ENCODE measurements at places on chromosomes 1 and 21.

GRCh38 chr1:162367073-162367472, 9.6 kb downstream of the SPATA46 start:
- no peak for DNase-seq

DNA sequence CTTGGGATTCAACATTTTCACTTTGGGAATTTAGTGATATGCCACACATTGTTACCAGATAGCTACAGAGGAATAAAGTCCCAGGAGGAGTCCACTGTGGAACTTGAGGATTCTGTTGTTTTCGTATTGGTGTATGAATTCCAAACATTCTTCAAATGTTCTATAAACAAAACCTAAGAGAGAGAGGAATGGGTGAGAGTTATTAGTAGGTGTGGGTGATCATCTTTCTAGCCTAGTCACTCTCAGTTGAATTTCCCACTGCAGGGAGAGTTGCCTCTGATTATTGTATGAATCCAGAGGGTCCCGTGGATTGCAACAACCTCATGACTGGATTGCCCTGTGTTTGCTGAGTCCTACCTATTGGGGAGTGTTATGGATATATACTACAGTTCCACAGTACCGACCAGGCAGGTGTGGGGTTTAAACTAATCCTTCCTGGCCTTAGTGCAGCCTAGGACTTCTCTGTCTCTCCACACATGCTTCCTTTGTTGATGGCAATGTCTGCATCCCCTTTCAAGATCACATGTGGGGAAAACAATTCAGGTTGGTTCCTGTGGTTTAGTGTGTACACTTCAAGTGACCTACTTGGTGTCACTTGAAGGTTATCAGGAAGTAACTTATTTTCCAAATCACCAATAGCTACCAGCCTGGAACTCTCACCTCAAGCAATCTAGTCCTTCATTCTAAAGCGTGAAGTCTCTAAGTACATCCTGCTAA, 91.8 kb downstream of the ADCY10 start:
- DNase-seq, result no peak

DNA sequence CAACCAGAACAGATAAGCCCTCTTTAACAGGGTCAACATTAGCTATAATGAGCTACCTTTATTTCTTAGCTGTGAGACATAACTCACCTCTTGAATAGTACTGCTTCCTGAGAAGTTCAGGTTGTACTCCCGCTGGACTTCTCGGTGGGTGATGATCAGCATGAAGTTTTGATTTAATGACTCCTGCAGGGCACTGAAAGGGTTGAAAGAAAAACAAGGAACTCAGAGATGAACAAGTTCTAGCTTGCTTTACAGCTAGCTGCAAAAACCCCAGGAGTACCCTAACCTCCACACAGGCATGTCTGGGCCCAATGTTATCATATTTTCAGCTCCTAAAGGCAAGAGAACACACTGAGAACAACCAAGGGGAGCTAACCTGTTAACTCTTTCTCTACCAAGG, 254.4 kb downstream of the FAF1 start:
- no peak for DNase-seq

DNA sequence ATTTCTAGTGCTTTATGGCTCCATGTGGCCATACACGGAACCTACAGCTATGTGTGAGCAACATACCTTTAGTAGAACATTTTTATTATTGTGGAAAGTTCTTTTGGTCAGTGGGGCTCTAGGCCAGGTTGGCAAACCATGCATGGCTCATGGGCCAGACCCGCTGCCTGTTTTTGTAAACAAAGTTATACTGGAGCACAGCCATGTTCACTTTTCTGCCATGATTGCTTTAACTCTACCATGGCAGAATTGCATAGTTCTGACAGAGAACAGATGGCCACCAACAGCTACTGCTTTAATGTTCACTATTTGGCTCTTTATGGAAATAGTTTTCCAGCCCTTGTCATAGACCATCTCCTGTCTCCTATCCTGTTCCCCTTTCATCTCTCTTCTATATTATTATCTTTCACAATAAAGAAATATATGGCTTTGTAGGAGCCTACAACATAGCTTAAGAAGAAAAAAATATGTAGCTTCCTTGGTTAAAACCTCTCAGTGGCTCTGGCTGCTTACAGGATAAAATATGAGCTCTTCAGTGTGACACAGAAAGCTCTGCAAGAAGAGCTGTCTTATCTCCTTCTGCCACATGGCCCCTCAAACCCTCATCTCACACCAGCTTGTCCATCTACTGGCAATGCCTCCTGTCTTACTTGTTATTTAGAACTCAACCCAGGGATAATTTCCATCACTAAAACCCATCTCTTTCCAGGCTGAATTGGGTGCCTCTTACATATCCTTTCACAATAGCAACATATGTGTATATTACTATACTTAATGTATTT, 54.6 kb upstream of the RWDD3 start:
- DNase-seq, result no peak

DNA sequence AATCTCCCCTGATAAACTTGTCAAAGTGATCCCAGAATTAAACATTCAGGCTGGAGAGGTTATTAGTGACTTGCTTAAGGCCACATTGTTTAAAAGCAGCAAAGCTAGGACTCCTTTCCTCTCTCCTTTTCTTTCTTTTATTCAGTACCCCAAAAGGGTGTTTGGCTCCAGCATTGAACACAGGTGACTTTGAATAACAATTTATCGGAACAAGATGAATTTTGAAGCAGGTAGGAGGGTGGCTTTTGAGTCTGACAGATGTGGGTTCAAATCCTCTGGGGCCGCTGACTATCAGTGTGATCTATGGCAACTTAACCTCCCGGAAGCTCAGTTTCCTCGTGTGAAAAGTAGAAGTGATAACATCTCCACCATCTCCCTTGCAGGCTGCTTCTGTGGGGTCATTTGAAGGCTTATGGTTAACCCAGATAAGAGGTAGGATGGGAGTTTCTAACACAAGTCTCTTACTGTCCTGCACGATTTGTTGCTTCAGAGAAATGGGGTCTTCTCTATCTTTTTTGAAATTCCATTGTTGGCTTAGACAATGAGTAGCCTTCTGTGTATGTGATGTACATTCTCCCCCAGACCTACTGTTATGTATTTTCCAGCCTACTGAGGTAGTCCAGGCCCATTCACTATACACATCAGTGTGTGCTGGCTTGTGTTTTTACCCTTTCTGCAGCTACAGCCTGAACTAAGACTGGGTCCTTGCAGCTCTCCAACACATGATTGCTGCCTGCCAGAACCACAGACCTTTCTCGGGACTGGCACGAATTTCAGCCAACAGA, 29.0 kb downstream of the JUN start:
- DNase-seq, result no peak

GRCh38 chr21:28337315-28337714, 655.4 kb downstream of the LTN1 start:
- no peak for DNase-seq

DNA sequence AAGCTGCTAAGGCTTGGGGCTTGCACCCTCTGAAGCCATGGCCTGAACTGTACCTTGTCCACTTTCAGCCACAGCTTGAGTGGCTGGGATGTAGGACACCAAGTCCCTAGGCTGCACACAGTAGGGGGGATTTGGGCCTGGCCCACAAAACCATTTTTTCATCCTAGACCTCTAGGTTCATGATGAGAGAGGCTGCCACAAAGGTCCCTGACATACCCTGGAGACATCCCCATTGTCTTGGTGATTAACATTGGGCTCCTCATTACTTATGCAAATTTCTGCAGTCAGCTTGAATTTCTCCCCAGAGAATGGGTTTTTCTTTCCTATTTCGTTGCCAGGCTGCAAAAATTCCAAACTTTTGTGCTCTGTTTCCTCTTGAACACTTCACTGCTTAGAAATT, 26.3 kb upstream of the CHODL start:
- no peak for DNase-seq

DNA sequence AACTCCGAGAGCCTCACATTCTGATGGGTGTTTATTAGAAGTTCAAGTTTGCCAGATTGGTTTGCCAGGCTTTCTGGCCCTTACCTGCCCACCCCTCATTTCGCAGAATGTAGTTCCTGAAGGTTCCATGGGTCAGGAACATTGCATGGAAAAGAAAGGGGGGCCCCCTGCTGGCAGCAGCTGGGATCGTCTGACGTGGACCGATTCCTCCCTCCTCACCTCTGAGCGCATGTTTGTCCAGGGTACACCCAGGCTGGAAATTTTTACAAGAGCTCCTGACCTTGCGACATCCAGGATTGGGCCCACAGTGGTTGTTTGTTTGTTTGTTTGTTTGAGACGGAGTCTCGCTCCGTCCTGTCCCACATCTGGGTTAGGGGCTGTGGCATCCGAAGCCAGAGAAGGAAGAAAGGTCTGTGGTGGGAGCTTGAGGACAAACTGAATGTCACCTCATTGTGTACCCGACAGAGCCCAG, 126.0 kb upstream of the TMEM51 start:
- DNase-seq, result no peak

- no peak for DNase-seq
These were observed 80.1 kb downstream of the UBIAD1 start for GRCh38 chr1:11352816-11353799.

DNA sequence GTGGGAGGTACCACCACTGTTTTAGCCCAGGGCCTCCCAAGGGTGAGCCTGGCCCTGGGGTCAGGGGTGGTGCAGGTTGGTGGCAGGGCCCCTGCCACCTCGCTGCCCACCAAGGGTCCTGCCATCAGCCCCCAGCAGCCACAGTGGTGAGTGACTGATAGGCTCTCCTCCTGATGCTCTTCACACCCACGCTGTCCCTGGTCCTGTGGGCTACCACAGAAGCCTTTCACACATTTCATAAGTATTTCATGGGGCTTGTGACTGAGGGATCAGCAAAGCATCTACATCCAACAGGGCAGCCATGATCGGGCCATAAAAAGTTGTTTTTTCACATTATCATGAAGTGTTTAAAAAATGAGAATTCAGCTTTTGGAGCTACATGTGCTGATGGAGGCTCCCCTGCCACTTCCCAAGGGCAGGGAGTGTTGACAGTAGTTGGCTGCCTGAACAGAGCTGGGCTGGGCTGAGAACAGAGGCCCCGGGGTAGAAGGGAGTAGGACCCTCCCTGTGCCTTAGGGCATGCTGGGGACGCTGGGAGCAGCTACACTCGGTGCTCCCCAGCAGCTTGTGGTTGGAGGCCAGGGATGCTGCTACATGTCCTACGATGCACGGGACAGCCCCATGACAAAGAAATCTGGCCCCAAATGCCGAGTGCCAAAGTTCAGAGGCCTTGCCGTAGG, 73.1 kb upstream of the TMEM51 start:
- DNase-seq, result no peak

DNA sequence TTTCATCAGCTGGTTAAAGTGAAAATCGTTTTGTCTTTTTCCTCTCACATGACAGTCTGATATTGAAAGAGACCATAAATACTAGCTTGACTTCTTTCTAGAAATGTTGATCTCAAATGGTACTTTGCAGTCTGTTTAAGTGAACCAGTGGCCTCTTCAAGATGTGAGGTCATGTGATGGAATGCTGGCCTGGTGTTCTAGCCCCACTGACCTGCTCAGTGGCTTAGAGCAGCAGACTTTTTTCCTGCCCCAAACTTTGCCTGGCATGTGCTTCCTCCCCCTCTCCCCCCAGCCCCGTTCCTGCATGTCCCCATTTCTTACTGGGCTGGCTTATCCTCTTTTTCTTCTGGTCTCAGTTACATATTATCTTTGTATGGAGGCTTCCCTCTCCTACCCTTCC, 34.3 kb downstream of the ZYG11A start:
- DNase-seq, result no peak
